ENCODE measurements at places on chromosomes 3 and 15.
A peak's percentile ranks its signal among the peaks of the same experiment; 100 is the strongest.

- DNase-seq = peak; percentile 35
Observed at GRCh38 chr3:9201266-9201665, 48.2 kb downstream of the SRGAP3 start.

- no peak for DNase-seq
Observed at GRCh38 chr3:141164852-141165251, 66.8 kb upstream of the PXYLP1 start.

DNA sequence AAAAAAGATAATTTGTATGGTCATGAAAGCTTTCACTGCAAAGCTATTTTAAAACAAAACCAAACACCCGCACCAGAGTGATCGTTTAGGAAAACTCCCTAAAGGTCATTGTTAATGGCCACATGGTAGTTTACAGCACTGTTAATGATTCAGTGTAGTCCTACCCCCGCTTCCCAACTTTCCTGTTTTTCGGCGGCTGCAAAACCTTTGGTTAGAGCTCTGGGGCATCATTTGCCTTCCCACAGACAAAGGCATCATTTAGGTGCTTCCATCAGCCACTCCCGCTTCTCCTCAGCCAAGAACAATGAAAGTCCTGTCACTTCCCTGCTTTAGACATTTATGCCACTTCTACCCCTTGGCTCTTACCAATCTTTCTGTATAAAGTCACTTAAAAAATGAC is 10.6 kb downstream of the MELTF start:
- no peak for DNase-seq

GRCh38 chr3:117278424-117279190 is 569.0 kb downstream of the TUSC7 start:
- no peak for DNase-seq

DNA sequence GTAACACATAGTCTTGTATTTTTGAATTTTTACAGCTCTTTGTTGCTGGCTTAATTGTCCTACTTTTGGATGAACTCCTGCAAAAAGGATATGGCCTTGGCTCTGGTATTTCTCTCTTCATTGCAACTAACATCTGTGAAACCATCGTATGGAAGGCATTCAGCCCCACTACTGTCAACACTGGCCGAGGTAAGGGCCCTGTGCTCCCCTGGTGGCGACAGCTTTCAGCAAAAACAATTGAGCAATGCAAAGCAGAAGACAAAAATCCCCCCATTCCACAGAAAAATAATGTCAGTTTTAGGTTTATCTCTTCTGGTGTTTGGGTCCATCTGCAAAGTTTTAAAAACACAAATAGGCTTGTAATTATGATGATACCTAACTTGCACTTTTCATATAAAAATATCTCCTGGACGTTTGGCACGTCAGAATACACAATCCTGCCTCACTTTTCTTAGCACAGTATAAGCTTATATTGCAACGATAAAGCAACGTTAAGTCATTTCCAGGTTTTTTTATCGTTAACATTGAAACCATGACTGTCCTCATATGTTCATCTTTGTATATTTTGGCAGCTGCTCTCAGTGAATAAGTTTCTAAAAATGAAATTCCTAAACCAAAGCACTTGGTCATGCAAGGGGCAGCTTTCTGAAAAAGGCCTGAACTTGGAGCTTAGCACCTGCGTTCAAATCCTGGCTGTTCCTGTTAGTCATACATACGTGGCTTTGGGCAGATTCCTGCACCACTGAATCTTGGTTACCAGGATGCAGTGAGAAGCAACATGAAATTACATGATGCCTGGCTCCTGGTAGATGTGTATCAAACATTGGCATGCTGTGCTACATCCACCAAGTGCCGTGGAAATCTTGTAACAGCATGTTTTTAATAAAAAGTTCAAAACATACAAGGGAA is 8.5 kb downstream of the SEC61A1 start:
- no peak for DNase-seq

All from lower leg skin (tissue), 4 donors.